Hematopoietic multipotent progenitor cell treated with erythropoietin and hydrocortisone succinate and interleukin-3 and kit ligand, for 17 days (in vitro differentiated cells): ENCODE measurements at places on chromosomes 3 and 15.

GRCh38 chr3:195212033-195212748 is 58.8 kb downstream of the XXYLT1 start:
- DNase-seq, result no peak

DNA sequence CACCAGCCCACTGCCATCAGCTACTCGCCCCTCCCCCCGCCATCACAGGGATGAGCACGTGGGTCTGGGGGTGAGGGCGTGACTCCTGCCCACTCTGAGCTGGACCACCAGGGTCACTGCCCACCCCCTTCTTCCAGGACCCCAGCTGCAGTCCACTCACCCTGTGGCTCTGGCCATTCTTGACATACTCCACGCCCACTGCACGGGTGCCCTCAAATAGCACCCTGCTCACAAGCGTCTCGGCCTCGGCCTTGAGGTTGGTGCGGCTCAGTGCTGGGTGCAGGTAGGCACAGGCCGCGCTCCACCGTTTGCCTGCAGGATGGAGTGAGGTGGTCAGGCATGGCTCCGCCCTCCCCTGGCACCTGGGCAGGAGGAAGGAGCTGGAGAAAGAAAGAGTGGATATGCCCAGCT is 23.9 kb downstream of the CHDH start:
- no peak for DNase-seq

DNA sequence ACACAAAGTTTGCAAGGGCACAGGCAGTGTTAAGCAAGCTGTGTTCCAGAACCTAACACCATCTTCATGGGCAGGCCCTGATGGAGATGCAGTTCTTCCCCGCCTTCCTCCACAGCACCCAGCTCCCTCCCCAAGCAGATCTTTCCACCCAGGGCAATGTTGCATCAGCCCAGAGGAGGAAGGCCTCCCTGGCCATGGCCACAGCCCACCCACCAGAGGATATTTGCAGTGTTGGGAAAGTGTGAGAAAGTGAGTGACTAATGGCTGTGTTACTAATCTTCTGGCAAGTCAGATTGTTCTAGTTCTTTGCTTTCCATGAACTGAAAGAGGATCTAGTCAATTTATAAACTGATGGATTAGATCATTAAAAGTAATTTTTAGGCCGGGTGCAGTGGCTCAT is 42.0 kb upstream of the ATP10A start:
- no peak for DNase-seq

DNA sequence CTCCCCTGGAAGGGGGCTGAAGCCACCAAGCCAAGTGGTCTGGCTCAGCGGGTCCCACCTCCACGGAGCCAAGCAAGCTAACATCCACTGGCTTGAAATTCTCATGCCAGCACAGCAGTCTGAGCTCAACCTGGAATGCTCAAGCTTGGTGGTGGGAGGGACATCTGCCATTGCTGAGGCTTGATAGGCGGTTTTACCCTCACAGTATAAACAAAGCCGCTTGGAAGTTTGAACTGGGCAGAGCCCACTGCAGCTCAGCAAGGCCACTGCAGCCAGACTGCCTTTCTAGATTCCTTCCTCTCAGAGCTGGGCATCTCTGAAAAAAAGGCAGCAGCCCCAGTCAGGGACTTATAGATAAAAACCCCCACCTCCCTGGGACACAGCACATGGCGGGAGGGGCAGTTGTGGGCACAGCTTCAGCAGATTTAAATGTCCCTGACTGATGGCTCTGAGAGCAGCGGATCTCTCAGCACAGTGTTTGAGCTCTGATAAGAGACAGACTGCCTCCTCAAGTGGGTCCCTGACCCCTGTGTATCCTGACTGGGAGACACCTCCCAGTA is 23.2 kb upstream of the IGSF10 start:
- no peak for DNase-seq

- DNase-seq, result no peak
Observed at GRCh38 chr3:13610006-13610570, 61.2 kb downstream of the FBLN2 start.

- no peak for DNase-seq
Observed at GRCh38 chr3:136818191-136818768, 646 bp upstream of the SLC35G2 start.

- peak; percentile 78 for DNase-seq
Observed at GRCh38 chr3:141460097-141460704, 26.6 kb upstream of the RASA2 start.

GRCh38 chr3:38177181-38177580 is 11.8 kb downstream of the OXSR1 start:
- DNase-seq, result no peak

GRCh38 chr15:90037511-90037860 is 36.4 kb downstream of the ZNF710 start:
- no peak for DNase-seq
